ENCODE measurements at places on chromosomes 6 and 20.

DNA sequence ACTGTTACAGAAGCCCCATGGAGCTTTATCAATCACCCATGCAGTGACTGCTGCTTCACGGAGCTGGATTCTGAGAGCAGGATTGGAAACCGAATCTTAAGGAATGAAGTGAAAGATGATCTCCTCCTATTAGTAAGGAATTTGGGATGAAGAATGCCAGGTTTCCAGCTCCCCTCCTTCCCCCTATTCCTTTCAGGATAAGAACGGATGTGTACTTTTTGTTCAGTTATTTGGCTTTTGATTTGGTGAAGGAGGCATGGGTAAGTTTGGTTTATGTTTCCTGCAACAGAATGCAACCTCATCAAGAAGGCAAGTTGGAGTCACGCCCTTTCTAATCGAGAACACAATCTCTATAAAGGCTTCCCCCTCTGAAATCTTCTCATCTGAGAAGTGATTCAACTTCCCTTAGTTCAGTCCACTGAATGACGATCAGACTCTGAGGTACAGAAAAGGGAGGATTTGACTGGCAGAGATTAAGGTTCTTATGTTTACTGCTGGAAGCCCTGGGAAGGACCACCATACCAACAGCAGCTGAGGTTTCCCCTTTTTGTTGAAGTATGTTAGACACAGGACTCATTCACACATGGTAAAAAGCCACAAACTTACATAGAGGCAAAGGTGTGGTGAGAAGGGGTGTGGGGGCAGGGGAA is 5.5 kb downstream of the ELMO2 start:
- DNase-seq, result no peak

- DNase-seq, result peak; percentile 98
Measured at GRCh38 chr6:136792410-136793262, at the start of gene MAP3K5. TSS of gene MAP3K5 (minus strand) at chr6:136792477. CDS start at chr6:136792157, 320 bp downstream.

- DNase-seq, result no peak
Measured at GRCh38 chr20:19073584-19074218, 138.7 kb upstream of the SLC24A3 start.

DNA sequence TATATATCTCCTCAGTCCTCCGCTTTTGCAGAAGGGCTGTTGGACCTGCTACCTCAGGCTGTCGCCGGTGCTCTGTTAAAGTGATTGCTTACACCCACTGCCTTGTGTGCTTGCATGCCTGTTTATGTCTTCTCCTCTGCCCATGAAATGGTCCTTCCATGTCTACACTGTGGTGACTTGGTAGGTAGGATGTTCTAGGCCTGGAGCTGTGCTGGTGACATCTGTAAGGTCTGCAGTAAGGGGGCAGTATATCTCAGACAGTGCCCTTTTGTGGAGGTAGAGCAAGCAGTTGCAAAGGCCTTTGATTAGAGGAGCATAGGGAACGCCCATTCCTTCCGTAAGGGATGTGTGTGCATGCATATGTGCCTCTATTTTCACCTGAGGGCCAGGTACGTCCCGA is 40.3 kb downstream of the VAPB start:
- no peak for DNase-seq
